ENCODE measurements at places on chromosomes 11 and 22.

GRCh38 chr11:76666408-76666807 lies 4.1 kb downstream of the LRRC32 start:
- no peak for DNase-seq

DNA sequence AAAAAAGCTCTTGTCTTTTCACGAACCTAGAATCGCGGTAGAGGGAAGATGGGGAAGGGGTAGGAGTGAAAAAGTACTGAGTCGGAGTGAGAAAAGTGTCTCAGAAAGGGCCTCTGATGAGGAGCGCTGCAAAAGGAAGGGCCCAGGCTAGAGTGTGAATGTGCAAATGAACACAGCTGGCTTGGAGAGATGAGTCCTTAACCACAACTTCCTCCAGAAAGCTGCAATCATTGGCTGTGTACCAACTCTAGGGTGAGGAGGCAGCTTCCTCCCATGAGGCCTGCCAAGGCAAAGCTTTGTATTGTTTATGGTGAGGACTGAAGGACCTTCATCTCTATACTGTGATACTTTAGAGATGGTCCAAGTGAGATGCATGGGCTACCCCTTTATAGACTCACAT lies 566.9 kb upstream of the ANO5 start:
- DNase-seq: no peak

GRCh38 chr11:25793637-25794036 lies 538.3 kb upstream of the ANO3 start:
- no peak for DNase-seq

GRCh38 chr11:81674211-81674610 lies 1059.5 kb downstream of the FAM181B start:
- DNase-seq: no peak

GRCh38 chr22:49536571-49537131 lies 291.0 kb downstream of the BRD1 start:
- DNase-seq: no peak

GRCh38 chr11:87870086-87870485 lies 305.2 kb downstream of the RAB38 start:
- no peak for DNase-seq

DNA sequence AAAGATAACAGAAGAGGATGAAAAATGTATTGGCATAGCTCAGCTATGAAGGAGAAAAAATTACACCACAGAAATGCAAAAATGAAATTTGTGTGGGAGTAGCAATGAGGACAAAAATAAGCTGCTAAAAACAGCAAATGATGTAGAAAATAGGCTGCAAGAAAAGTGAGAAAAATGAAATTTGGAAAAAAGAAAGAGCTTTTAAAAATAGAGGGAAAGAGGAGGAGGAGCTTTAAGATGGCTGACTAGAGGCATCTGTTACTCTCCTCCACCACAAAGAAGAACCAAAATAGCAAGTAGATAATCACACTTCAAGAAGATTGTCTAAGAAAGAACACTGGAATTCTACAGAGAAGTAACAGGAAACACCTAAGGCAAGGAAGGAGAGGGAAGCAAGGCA lies 23.7 kb upstream of the OR5AN1 start:
- no peak for DNase-seq

GRCh38 chr11:111173221-111173620 lies 72.3 kb upstream of the POU2AF2 start:
- DNase-seq: no peak

- peak; percentile 15 for DNase-seq
Measured at GRCh38 chr22:37212174-37212906, at the start of gene SSTR3. Gene SSTR3 (minus strand): TSS chr22:37212477. CDS start chr22:37207803, 4,674 bp downstream.

DNA sequence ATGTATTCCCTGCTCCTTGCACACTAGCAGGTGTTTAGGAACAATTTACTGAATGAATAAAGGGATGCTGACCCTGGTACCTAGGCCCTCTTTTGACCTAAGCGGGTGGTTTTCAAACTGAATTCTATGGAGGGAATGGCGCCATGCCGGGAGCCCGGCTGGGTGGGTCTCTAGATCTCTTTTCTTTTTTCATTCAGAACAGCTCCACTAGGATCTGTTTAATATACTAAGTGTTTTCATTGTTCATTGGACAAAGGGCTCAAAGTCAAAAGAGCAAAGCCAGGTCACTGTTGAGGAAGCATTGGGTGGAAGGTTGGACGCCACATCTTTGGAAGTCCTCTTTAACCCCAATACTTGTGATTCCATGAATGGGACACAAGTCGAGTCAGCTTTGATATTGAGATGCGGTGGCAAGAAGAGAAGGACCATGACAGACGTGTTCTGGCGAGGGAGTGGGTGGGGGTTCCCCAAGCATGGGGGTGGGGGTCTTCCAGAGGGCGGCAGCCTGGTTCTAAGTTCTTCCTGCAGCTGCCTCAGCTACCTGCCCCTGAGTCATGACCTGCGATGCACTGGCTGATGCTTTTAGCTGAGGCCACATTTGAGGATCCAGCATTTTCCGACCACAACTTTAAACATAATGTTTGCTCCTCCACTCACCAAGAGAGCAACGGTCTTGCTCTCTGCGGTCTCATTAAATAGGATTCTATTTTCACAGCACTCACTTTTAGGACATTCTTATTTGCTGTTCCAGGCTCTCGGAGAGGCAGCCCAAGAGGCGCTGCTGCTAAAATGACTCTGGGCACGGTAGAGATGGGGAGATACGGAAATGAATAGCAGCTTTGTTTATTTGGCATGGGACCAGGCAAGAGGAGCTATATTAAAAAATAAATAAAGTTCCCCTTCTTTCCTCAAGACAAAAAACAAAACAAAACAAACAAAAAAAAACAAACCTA lies 100.6 kb downstream of the FBXO7 start:
- DNase-seq: no peak

DNA sequence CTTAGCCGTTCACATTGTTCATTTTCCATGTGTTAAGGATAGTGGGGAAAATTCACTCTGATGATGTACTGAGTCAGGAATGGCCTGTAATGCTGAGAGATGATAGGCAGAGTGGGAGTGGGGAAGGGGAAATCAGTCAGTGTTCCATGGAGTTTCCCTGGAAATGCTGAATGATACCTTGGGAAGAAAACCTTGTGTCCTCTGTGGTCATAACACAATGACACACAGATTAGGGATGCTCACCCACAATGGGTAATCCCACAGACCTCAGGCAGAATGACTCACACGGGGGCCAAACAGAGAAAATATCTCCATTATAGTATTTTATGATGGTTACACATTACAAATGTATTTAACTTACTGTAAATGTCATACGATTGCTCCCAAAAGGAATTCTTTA lies 118.0 kb downstream of the SNX19 start:
- no peak for DNase-seq

DNA sequence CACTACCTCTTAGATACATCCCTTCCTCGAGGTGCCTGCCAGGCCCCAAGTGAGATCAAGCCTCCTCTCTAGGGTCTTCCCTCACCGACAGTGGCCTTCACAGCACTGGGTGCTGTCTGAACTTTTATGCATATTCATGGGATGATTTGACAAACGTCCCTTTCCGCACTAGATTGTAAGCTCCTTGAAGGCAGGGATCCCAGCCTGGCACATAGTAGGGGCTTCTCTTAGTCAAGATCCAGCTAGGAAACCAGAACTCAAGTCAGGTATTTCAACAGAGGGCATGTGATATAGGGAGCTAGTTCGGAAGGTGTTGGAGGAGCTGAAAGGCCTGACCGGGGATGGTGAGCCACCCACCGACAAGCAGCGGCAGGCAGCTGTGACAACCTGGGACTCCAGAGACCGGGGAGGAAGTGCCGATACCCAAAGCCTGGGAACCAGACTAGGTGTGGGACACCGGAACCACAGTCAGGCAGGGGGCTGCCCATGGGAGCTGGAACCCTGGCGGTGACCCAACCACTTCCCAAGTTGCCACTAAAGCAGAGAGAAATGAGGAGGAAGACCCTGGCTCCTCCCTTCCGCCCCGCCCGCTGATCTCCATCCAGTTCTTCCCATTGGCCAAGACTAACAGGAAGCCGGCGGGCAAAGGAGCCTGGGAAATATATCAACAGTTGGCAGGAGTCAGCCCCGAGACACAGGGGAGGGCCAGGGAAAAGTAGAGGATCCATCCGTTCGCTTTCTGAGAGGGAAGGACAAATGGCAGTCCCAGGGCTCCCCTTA lies 39.8 kb upstream of the CD82 start:
- DNase-seq: no peak

DNA sequence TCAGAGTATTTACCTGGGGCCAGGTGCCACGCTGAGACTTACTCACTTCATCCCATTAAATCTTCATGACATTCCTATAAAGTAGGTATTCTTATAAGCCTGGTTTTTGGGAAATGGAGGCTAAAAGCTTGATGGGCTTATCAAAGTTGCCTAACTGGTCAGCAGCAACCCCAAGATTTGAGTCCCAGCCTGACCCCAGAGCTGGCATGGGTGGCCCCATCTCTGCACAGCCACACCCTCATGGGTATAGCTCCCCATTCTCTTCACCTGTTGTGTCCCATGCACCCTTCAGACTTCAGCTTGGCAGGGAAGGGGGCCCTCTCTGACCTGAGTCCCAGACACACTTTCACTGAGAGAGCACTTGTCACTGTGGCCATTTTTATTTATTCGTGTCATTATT lies 37.4 kb upstream of the TP53I11 start:
- no peak for DNase-seq

DNA sequence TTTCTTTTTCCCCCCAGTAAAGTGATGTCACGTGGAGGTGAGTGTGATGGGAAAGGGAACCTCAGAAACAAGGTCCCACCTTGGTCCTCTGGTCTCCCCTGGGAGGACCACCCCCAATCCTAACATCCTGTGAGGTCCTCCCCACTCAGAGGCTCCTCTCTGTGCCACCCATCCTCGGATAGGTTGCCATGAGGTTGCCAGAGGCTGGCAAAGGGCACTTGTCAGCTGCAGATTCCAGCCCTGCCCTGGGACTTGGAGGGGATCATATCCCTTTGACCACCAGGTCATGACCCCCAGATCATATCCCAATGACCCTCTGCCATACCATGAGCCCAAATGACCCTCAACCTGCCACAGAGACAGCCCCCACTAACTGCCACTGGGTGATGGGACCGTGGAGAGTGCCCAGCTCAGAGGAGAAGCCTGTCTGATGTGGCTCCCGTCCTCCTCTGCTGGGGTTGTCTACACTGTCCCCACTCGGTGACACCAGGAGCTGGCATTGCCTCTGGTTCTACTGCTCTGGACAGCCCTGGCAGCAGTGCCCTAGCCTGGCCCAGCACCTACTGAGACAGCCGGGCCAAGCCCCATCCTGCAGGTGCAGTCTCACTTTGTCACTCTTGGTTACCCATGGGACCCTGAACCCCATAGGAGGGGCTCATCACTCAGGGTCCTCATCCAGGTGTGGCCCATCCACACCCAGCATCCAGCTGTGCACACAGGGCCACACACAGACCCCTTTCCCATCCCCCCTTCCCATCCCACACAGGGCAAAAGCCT lies 90.2 kb upstream of the KCNQ1OT1 start:
- no peak for DNase-seq

- no peak for DNase-seq
Measured at GRCh38 chr11:105648762-105649161, 38.9 kb downstream of the GRIA4 start.

- no peak for DNase-seq
Measured at GRCh38 chr11:64453466-64453865, 94.5 kb downstream of the RPS6KA4 start.

DNA sequence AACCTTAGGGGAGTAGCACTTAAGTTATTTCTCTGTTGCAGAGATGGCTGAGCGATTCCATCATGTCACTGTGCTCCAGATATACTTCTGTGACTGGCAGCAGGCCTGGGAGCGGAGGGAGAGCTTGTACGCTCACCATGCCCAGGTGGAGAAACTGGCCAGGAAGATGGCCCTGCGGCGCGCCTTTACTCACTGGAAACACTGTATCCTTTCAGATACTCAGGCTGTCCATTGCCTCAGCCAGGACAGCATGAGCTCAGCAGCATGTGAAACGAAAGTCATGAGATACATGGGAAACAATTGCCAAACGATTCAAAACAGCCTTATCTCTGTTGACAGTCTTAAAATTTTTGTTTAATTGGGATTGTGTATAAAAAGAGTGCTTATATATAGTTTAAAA lies 78.9 kb downstream of the SFI1 start:
- no peak for DNase-seq

DNA sequence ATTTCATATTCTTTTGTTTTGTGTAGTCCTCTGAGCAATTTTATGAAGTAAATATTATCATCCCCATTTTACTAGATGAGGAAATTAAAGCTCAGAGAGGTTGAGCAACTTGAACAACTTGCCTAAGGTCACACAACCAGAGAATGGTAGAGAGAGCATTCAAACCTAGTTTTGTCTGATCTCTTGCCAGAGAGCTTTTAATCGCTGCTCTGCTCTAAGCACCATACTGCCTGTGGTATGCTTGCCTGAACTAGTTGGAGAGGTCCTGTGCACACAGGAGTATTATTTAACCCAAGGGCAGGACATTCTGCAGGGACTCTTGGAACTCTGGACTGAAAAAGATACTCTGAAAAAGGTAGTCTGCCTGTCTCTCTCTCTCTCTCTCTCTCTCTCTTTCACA lies 38.5 kb downstream of the TRAF6 start:
- DNase-seq: peak; percentile 3

DNA sequence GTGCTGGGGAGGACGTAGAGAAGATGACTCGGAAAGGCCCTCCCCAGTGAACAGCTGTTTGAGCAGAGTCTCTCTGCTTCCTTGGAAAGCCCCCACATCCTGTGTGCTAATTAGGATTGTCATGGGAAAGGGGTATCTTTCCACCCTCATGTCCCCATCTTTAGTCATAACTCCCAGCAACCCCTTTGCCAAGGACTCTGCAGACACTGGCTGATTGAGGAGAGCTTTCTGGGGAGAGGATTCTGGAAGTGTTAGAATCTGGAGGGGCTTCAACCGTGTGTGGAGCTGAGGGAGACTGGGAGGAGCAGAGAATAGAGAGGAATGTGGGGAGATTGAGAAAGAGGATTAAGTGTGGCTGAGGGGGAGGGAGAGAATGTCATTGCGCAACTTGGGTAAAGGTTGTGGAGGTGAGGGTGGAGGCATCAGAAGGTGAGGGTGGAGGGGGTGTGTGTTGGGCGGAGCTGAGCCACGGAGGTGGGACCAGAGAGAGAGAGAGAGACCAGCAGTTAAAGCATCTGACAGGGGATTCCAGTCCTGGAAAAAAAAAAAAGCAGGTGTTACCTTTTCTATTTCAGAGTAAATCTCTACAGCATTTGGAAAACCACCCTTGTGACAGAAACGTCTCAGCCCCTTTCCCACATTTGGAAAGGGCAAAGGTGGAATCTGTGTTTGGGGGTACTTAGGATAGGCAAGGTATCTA lies 2.2 kb downstream of the DTX4 start:
- DNase-seq: no peak

- no peak for DNase-seq
Measured at GRCh38 chr11:123145220-123145619, 49.8 kb downstream of the CLMP start.

DNA sequence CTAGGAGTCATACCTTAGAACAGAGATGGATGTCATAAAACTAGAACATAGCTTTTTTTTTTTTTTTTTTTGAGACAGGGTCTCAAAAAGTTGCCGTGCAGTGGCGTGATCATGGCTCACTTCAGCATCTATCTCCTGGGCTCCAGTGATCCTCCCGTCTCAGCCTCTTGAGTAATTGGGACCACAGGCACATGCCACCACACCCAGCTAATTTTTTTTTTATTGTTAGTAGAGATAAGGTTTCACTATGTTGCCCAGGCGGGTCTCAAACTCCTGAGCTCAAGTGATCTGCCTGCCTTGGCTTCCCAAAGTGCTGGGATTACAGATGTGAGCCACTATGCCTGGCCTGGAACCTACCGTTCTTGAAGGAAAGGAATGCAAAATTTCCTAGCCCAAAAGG lies 8.8 kb upstream of the CEP295 start:
- no peak for DNase-seq
